Activated CD8-positive, alpha-beta memory T cell treated with anti-CD3 and anti-CD28 coated beads, Interleukin-2, amount 10 ng/mL, durations not matched to agents 7 days and 5 days (primary cell): ENCODE measurements at places on chromosomes 11 and 22. TPM values are rescaled to one million over a fixed set of nuclear protein-coding genes. Genes with fewer than 3 reads are reported as not detected.

GRCh38 chr22:45376009-45376408, 37.4 kb downstream of the SMC1B start:
- no peak for DNase-seq

- peak; percentile 65 for DNase-seq
Observed at GRCh38 chr11:2268729-2269600, 1.4 kb downstream of the ASCL2 start.

Gene NCR3LG1
- total RNA-seq, result 0.47 TPM

- DNase-seq, result no peak
Observed at GRCh38 chr11:113282898-113283437, 31.4 kb upstream of the TTC12 start.

DNA sequence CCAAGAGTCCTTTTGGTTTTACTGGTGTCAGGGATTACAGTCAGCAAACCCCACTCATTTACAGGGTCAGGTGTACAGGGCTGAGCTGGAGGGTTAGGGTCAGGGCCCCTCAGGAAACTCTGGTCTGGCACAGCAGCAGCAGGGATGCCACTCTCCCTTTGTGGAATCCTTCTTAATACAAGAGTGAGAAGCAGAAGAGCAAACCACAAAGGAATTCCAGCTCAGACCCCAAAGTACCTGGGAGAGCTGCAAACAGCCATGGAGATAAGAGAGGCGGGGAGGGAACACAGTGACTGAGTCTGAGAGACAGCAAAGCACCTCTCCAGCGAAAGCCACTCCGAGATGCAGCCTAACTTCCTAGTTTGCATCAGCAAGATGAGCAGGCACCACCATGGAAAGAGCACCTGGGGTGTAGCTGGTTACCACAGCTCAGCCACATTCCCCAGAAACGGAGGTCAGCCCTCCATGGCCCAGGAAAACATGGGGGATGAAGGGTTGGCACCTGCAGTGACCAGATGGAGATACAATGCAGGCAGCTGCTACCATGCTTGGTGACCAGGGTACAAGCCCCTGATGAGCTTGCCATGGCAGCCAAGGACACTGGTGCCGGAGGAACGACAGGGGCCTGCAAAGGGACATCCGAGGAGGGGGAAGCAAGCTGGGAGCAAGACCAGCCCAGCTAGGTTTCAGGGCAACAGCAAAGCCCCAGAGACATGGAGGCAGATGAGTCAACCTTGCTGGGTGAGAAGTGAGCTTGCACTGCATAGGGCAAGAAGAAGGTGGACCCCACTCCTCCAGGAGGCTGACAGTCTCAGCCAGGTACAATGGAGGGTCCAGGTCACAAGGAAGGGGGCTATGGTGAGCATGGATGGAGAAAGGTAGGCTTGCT, 3.9 kb downstream of the BET1L start:
- DNase-seq, result no peak
